Nasal cavity respiratory epithelium epithelial cell of viscerocranial mucosa (primary cell): ENCODE measurements at places on chromosomes 13 and 19. TPM values are rescaled to one million over a fixed set of nuclear protein-coding genes. Genes with fewer than 3 reads are reported as not detected.

Gene OR7C2
- total RNA-seq = not detected in 2 replicates

Gene CPB2
- total RNA-seq = not detected in 2 replicates

Gene PTPRH
- total RNA-seq = 0.68 and 1.00 TPM in 2 replicates

Gene KBTBD7
- 6.2 and 6.6 TPM in 2 replicates for total RNA-seq

Gene KL
- total RNA-seq = under 0.01 TPM in 1 of 2 replicates, not detected in the other

Gene ZNF599
- total RNA-seq = 1.7 and 2.8 TPM in 2 replicates

Gene CLEC4M
- not detected in 2 replicates for total RNA-seq

Gene MEIOSIN
- total RNA-seq = not detected in 2 replicates

Gene LYL1
- 0.50 and 0.68 TPM in 2 replicates for total RNA-seq

Gene MBD3L2
- total RNA-seq = not detected in 2 replicates

Gene KBTBD6
- 6.8 and 10.2 TPM in 2 replicates for total RNA-seq

Gene ELSPBP1
- total RNA-seq = not detected in 2 replicates

Gene SIGLEC10
- total RNA-seq = not detected in 2 replicates

Gene MAP4K1
- 0.14 TPM in 1 of 2 replicates, not detected in the other for total RNA-seq

Gene ZNF468
- total RNA-seq = 78.6 and 94.8 TPM in 2 replicates

Gene CAMSAP3
- total RNA-seq = 4.4 and 11.6 TPM in 2 replicates

Gene SIGLEC8
- total RNA-seq = not detected in 2 replicates

Gene FCER2
- not detected in 2 replicates for total RNA-seq

Gene PRTN3
- total RNA-seq = not detected in 2 replicates

Gene ACP5
- 8.9 and 52.9 TPM in 2 replicates for total RNA-seq

Gene OR10H1
- not detected in 2 replicates for total RNA-seq

Gene TRPM4
- total RNA-seq = 22.2 and 28.5 TPM in 2 replicates

Gene NLRP9
- not detected in 2 replicates for total RNA-seq

Gene PEX11G
- total RNA-seq = 1.6 and 3.1 TPM in 2 replicates

Gene PSG7
- total RNA-seq = not detected in 2 replicates

Gene OVOL3
- total RNA-seq = not detected in 2 replicates

Gene CEACAM5
- 2.4 and 8.3 TPM in 2 replicates for total RNA-seq

Gene NDUFB7
- 99.7 and 197 TPM in 2 replicates for total RNA-seq

Gene SLC25A41
- 0.21 TPM in 1 of 2 replicates, not detected in the other for total RNA-seq

Gene LPAR2
- 4.8 and 11.0 TPM in 2 replicates for total RNA-seq

Gene SLC10A2
- total RNA-seq = not detected in 2 replicates
